NCI-H526 (cell line): ENCODE measurements at places on chromosomes 12 and 14.

DNA sequence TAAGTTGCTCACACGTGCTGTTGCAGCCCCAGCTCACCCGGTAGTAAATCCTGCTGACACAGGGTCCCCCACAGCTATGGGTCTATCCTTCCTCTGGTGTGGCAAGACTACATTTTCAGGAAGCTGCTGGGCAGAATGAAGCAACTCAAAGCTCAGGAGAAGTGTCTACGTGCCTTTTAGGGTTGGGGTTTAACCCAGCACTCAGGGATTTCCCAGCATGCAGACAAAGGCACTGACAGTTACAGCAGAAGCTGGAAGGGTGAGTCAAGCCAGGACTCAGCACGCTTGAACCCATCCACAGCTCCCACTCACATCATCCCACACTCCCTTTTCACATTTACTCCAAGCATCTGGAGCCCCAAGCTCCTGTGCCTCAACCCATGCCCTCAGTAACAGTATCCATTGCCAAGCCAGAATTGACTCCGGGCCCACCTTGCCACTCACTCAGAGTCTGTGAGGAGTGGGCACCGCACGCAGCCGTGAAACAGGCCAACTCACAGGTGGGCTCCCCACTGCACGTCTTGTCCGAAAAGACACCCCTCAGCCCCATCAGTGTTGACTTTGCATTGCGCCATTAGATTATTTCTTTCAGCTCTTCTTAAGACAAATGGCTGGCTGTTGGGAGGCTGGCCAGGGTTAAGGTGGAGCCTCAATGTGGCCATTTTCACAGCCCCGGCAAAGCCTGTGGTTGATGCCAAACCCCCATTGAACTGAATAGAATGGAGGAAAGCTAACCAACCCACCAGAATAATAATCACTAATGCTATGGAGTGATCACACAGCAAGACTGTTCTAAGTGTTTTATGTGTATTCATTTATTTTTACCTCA is 59.6 kb downstream of the ZFP36L1 start:
- no peak for DNase-seq

DNA sequence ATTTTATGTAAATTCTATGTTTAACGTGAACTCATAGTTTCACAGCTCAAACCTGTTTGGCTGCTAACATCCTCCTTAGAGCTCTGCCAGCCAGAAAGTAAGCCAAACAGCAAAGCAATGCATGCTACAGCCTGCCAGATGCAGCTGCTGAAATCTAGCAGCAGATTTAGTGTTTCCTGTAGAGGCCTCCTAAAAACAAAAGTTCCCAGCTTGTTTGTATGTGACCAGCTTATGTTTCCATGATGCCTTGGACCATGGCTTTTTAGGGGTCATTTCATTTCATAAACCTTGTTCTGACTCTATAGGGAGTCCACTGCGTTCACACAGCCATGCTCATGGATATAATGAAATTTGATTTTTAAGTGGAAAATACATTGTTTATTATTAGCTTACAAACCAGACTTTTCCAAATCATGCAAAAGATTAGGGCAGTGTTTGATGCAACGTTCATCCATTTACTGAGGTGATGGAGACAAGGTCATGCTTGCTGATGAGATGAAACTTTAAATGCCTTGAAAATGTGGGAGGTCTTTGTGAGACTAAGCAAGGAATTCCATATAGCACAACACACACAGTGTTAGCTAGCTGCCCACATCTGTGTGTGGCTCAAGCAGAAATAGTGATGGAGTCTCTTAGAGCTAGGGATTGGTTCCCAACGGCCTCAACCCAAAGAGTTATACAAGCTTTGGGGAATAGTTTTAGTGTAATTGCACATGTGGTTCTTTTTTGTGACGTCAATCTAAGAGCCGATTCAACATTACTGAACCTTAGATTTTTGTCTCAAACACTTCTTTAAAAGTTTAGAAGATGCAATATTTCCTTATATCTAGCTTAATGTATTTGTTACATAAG is 157.5 kb upstream of the LRIG3 start:
- peak; percentile 22 for DNase-seq

- DNase-seq = peak; percentile 5
These were observed 14.1 kb downstream of the C1R start for GRCh38 chr12:7078163-7078562.

- peak; percentile 41 for DNase-seq
These were observed 49.0 kb downstream of the NTF3 start for GRCh38 chr12:5480938-5481303.

DNA sequence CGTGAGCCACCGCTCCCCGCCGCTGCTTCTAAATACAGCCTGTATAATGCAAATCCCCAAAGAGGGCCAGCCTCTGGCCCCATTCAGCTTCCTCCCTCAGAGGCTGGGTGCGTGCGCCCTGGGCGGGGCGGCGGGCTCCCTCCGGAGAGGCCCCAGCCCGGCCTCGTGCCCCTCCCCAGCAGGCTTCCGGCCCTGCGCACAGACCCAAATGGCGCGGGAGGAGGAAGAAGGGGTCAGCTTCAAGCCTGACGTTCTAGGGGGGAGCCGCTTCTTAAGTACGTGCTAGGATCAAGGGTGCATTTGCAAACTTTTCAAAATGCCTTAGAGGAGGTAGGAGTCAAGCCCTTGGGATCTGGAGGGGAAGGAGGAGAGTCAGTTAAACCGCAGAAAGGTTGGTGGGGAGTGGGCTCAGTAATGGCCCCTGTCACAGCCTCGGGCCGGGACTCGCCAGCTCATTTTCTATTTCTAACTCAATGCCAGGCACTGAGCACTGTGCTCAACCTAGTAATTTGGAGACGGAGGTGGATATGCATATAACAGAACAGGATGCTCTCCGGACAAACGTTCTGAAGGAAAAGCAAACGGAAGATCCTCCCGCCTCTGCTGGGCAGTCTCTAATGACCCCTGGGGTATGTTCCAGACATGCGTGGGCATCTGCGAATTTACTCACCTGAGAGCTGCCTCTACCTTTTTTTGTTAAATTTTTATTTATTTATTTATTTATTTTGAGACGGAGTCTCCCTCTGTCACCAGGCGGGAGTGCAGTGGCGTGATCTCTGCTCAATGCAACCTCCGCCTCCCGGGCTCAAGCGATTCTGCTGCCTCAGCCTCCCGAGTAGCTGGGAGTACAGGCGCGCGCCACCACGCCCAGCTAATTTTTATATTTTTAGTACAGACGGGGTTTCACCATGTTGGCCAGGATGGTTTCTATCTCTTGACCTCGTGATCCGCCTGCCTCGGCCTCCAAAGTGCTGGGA is 32.3 kb downstream of the NINJ2 start:
- DNase-seq = no peak

DNA sequence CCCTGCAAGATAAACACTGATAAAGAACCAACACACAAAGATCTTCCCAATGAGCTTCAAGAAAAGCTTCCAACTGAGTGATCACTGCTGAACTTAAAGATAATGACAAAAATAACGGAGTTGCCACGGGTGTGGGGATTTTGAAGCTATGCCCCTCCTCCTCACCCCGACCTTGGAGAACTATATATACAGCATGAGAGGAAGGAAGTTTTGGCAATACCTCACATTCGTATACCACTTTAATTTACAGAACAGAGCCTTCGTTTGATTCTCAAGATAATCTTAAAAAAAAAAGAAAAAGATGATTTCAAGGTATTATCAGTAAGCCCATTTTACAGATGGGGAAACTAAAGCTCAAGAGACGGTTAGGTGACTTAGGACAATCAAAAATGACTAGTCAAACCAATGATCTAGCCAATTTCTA is 715 bp downstream of the NEK9 start:
- DNase-seq = no peak

DNA sequence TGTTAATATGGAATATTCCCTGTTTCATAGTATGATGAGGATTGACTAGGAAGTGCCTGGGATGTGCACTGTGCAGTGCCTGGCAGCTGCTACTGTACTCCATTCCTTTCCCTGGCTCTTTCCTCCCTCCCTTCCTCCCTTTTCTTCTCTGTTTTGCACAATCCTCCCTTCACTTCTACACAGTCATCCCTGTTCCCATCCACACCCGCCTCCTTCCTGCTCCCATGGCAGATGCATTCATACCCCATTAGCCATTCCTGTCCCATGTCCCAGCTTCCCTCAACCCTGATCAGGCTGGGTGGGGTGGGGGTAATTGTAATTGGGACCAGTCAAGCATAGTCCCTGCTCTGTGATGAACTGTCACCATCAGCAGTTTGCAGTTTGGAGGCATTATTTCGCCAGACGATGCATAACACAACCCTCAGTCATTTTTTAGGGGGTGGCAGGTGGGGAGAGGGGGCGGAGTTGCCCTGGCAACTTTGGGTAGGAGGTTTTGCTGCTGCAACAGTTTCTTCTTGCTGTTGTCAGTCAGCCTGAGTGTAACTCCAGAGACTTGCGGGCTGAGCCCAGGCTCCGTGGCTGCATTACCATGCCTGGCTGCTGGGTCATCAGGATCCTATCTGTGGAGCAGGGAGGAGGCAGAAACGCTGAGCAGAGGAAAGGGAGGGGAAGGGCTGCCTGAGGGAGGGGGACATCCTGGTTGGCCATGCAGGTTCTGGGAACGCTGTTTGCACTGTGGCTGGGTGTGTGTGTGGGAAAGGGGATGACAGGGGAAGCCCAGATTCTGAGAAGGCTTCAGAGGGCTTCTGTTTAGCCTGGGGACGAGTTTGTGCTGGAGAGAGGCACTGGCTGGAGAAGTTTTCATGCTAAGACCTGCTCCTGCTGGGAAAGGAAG is 4.1 kb upstream of the KRT84 start:
- peak; percentile 19 for DNase-seq
